Heart left ventricle (tissue), 16 donors: ENCODE measurements at places on chromosomes 6 and 20.

GRCh38 chr6:90610751-90611542, 24.1 kb upstream of the MAP3K7 start:
- DNase-seq = peak; percentile 76

DNA sequence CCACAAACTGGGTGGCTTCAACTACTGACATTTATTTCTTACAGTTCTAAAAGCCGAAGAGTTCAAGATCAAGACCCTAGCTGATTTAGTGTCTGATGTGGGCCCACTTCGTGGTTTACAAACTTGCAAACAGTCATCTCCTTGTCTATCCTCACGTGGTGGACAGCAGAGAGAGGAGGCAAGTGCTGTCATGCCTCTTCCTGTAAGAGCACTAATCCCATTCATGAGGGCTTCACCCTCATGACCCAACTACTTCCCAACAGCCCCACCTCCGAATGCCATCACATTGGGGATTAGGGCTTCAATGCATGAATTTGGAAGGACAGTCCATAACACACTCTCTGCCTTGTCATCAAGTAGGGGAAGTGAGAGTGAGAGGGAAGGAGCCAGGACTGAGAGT, 15.6 kb upstream of the ISM1 start:
- DNase-seq = no peak

DNA sequence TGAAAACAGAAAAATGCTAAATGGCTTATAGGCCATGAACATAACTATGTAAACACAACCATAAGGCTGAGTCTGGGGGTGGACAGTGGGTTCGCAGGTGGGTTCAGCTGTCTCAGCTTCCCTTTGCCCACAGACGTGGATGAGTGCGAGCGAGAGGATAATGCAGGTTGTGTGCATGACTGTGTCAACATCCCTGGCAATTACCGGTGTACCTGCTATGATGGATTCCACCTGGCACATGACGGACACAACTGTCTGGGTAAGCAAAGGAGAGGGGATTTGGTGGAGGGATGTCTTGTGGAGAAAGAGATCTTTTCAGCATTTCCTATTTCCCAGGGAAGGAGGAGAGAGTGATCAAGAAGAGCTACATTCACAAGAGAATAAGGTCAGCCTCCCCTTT, 14.7 kb downstream of the SCUBE3 start:
- DNase-seq = no peak

DNA sequence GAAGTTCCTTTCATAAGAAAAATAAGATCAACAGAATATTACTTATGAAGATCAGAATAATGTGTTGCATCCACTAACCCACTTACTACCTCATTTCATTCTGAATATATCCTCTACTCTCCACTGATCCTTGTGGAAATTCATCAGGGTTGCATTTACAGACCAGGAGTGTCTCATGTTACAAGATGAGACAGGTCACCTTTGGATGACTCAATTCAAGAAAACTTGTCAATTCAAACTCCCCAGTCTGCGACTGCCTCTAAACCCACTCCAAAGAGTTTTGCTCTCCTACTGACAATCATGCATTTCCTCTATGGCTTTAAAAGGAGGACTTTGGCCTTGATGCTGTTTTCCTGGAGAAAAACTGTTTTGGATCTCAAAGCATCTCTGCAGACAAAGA, 68.4 kb downstream of the ID4 start:
- DNase-seq = no peak

GRCh38 chr6:43246301-43247113, 3.2 kb downstream of the TTBK1 start:
- DNase-seq = peak; percentile 82
